ENCODE measurements at places on chromosomes 3 and 15.

- H3K27me3 ChIP-seq = no peaks in the 10 kb centered on the region
- no peaks in the 10 kb centered on the region for H3K4me1 ChIP-seq
- H3K4me3 ChIP-seq = no peak overlapping the region
- no peaks in the 10 kb centered on the region for H3K36me3 ChIP-seq
- DNase-seq = no peak
- no peak overlapping the region for H3K27ac ChIP-seq
Measured at GRCh38 chr3:171758109-171758508, 52.2 kb downstream of the PLD1 start.

- no peaks in the 10 kb centered on the region for H3K36me3 ChIP-seq
- no peak overlapping the region for H3K27ac ChIP-seq
- no peaks in the 10 kb centered on the region for H3K4me1 ChIP-seq
- no peak overlapping the region for H3K4me3 ChIP-seq
Measured at GRCh38 chr15:84865074-84865569, 19.3 kb upstream of the SLC28A1 start.

- H3K27ac ChIP-seq = no peak overlapping the region
- no peak overlapping the region for H3K4me3 ChIP-seq
- no peaks in the 10 kb centered on the region for H3K36me3 ChIP-seq
Measured at GRCh38 chr3:24181256-24181655, 236.2 kb downstream of the NR1D2 start.

GRCh38 chr3:186489507-186489906, 54.7 kb downstream of the CRYGS start:
- DNase-seq = no peak
- no peaks in the 10 kb centered on the region for H3K36me3 ChIP-seq
- H3K4me1 ChIP-seq = no peaks in the 10 kb centered on the region
- no peak overlapping the region for H3K27ac ChIP-seq
- no peak overlapping the region for H3K4me3 ChIP-seq

- DNase-seq = no peak
- H3K27ac ChIP-seq = no peak overlapping the region
- no peaks in the 10 kb centered on the region for H3K27me3 ChIP-seq
- H3K4me3 ChIP-seq = no peak overlapping the region
- no peaks in the 10 kb centered on the region for H3K36me3 ChIP-seq
Measured at GRCh38 chr3:159861369-159861987, 127.2 kb upstream of the IL12A start.

DNA sequence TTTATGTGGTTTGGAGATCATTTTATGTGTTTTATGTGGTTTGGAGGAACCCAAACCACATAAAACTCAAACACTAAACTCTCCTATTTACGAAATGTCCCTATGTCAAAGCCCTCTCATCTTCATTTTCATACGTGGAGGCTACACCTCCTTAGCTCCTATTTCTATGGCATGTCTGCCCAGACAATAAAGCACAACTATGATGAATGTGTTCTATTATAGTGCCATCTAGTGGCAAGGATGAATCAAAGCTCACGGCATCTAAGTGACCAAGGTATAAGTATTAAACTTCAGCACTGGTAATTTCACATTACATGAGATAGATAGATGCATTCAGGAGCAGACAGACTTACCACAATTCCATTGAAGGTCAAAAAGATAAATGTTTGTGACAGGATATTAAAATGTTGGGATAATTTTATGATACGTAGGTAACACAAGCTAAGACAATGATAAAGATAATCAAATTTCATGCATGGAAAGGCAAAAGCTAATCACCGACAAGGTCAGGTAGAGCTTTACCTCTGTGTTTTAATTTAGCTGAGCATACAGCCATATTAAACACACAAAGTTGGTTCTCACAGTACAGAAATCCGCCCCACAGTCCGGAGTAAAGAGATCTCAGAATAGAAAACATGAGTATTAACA, 130.6 kb upstream of the FHIT start:
- peak; percentile 52 for DNase-seq
- no peaks in the 10 kb centered on the region for H3K4me1 ChIP-seq
- no peak overlapping the region for H3K4me3 ChIP-seq
- H3K27me3 ChIP-seq = no peaks in the 10 kb centered on the region
- no peak overlapping the region for H3K27ac ChIP-seq

GRCh38 chr3:160052385-160053047, 63.9 kb downstream of the IL12A start:
- H3K36me3 ChIP-seq = no peaks in the 10 kb centered on the region
- H3K27ac ChIP-seq = no peak overlapping the region
- no peak overlapping the region for H3K4me3 ChIP-seq
- DNase-seq = no peak
- H3K27me3 ChIP-seq = no peaks in the 10 kb centered on the region

All from naive thymus-derived CD4-positive, alpha-beta T cell (primary cell).